Effector CD8-positive, alpha-beta T cell (primary cell): ENCODE measurements at places on chromosomes 6 and 20.

DNA sequence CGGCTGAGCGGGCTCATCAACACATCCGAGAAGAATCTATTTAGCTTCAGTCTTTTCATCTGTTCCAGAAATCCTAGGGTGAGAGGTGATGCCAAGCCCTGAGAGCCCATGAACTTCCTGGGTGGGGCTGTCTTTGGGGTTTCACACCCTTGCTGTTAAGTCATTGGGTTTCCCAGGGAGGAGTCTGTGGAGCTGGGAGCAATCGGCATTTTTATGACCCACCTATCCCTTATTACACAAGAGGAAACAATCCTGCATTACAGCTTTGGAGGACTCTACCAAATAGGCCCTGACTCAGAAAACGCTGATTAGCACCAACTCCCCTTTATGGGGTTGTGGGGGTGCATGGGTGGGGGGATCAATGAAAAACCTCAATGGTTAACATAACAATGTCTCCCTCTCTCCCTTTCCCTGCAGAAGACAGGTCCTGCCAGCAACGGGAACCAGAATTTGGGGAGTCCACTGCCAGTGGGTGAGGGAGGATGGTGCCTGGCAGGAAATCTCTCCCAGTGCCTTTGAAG is 46.3 kb downstream of the EZR start:
- DNase-seq: no peak

DNA sequence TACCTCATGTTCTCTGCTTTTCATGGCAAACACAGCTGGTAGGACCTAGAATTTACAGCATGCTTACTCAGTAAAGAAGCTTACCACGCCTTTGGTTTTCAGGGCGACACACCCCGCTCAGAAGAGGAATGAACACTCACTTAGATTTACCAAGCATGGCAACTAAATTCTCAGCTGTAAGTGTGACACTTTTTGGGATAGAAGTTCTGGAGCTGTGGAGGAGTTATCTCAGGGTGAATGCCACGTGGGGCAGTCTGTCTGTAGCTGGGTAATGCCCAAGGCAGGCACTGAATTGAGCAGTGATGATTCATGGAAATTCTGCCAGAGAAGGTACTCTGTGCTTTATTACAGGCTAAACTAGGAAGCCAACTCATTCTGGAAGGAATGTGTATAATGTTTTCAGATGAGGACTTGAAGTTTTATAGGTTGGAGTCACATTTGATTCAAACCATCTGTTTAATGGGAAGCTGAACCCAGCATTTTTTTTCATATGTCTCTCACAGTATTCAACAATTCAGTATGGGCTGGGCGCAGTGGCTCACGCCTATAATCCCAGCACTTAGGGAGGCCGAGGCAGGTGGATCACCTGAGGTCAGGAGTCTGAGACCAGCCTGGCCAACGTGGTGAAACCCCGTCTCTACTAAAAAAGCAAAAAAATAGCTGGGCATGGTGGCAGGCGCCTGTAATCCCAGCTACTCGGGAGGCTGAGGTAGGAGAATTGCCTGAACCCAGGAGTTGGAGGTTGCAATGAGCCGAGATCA is 3.5 kb upstream of the PRIM2 start:
- DNase-seq: no peak

GRCh38 chr6:8192067-8192466 is 89.7 kb upstream of the EEF1E1 start:
- DNase-seq: no peak

GRCh38 chr6:84078335-84078734 is 44.8 kb downstream of the MRAP2 start:
- no peak for DNase-seq

DNA sequence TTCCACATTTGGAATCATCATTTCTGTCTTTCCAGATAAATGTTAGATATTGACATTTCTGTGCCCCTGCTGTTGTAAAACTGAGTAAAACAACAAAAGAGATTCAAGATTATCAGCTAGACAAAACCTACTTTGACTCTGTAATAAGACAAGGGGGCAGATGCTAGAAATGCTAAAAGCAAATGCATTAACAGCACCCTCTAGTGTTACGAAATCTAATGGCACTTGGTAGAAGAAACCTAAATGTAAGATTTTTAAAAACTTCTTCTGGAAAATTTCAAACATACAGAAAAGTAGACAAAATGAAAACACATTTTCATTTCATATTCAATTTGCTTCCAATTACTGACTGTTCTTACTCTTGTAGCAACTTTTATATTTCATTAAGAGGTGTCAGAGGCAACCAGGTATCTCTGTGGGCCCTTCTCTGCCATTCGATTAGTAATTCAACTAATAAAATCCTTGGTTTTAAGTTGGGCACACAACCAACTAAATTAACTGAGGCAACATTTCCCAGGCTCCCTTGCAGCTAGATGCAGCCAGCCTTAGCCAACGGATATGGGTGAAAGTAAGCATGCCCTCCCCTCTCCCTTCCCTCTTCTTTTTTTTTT is 45.0 kb downstream of the SLC23A2 start:
- no peak for DNase-seq

GRCh38 chr6:4192173-4192572 is 56.8 kb upstream of the ECI2 start:
- no peak for DNase-seq

DNA sequence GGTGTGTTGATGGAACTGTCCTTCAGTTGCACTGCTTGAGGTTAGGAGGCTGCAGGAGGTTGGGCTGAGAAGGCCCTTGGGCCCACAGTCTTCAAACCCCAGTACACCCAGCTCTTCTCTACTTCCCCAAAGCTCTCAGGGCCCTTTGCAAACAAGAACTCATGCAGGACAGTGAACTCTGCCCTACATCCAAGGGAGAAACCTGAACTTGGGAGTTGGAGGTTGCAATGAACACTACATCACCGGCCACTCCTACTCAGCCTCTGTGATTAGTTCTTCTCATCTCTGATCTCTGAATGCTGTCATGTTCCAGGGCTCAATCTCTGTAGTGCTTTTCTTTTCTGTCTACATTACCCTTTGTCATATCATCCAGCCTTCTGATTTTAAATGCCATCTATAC is 148.5 kb upstream of the PDE7B start:
- no peak for DNase-seq

DNA sequence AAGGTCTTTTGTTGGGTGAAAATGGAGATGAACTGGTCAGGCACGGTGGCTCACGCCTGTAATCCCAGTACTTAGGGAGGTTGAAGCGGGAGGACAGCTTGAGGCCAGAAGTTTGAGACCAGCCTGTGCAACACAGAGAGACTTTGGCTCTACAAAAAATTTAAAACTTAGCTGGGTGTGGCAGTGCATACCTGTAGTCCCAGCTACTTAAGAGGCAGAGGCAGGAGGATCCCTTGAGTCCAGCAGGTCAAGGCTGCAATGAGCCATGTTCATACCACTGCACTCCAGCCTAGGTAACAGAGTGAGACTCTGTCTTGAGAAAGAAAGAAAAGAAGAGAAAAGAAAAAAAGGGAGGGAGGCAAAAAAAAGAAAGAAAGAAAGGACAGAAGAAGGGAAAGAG is 90.9 kb upstream of the NFATC2 start:
- no peak for DNase-seq

DNA sequence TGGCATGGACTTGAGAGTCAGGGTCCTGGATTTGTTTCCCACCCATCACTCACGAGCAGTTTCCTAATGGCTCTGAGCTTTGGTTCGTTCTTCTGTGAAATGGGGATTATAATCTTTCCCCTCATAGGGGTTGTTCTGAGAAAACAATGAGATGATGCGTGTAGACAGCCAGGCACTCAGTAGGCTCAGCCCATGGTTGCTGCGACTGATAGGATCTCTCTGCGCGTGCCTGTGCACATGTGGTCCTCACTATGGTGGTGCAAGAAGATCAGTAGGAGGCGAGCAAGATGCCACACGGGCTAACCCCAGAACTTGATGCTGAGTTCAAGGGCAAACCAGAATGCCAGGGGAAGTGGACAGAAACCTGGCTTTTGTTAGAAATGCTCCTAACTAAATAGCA is 153.5 kb upstream of the KCNG1 start:
- DNase-seq: no peak

GRCh38 chr20:46324379-46324778 is 16.1 kb upstream of the CDH22 start:
- DNase-seq: no peak

- no peak for DNase-seq
Observed at GRCh38 chr6:109019911-109020310, 74.7 kb downstream of the SESN1 start.

- DNase-seq: no peak
Observed at GRCh38 chr6:130293800-130294199, 71.0 kb upstream of the SAMD3 start.

DNA sequence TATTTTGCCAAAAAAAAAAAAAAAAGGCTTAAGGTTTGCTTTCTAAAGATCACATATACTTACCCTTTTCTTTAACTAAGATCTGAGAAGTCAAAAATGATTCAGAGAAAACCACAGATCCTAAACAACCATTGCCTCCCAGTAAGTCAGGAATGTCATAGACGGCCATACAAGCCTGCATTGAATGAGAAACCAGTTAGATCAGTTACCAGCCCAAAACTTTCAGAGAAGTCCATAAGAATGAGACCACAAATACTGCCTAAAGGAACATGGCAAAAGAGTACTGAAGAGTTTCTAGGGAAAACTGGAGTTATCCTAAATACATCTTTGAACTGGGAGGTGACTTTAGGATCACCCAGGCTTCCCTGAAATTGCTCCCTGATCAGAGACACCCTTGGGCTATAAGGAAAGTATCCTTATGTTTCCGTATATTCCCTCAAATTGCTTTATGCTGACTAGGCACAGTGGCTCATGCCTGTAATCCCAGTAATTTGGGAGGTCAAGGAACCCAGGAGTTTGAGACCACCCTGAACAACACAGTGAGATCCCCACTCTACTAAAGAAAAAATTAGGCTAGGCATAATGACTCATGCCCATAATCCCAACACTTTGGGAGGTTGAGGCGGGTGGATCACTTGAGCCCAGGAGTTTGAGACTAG is 79.4 kb upstream of the SLC4A11 start:
- no peak for DNase-seq

- DNase-seq: no peak
Observed at GRCh38 chr20:19929481-19930145, 87.5 kb upstream of the NAA20 start.

DNA sequence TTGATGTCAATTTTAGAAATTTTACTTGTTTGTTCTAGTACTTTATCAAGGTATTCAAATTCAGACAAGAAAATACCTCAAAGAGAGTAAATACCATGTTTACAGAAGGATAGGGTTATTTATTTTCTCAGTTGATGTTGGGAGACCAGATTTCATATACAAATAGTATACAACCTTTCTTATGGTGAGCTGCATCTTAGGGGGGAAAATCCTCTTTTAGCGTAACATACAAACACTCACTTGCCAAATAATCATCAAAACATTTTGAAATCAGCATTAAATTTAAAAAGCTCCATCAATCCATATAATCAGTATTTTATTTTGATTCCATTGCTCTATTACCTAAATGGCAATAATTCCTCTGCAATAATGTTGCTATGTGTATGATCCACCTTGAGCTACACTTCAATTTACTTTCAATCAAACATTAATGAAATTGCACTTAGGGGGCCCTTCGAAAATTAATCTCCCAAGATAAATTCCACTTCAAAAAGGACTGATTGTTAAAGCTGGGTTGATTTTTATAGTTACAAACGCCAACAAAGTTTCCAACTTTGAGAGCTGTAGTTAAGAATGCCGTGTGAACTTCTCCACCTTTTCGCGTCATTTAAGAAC is 2.2 kb downstream of the NKX2-4 start:
- DNase-seq: no peak

GRCh38 chr6:10838794-10839333 is 525 bp upstream of the MAK start:
- DNase-seq: no peak

- no peak for DNase-seq
Observed at GRCh38 chr6:3825331-3825831, 23.8 kb upstream of the FAM50B start.

DNA sequence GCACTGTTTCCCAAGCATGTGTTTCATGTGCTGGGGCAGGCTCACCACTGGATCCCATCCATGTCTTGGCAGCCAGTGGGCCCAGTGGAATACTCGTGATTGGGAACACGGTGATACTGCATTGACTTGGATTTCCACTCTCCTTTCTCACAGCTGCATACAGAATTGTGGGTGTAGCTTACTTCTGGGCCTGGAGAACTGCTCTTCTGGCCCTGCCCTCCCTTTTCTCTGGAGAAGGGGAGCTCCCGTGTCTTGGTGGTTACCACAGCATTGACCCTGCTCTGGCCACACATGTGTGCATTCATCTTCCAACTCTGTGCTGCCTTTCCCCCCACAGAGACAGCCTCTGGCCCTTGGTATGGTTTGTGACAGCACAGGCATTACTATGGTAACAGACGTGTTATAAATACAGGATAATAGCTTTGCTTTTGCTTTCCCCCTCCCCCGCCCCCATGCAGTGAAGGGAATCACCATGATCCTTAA is 21.6 kb downstream of the SOBP start:
- DNase-seq: no peak

- no peak for DNase-seq
Observed at GRCh38 chr6:24911796-24912382, 23.9 kb downstream of the RIPOR2 start.

- DNase-seq: no peak
Observed at GRCh38 chr6:105981888-105982358, 104.2 kb upstream of the PRDM1 start.

- DNase-seq: no peak
Observed at GRCh38 chr6:5150551-5151075, 65.5 kb downstream of the PPP1R3G start.

GRCh38 chr20:9215539-9215938 is 146.7 kb downstream of the PLCB4 start:
- no peak for DNase-seq

DNA sequence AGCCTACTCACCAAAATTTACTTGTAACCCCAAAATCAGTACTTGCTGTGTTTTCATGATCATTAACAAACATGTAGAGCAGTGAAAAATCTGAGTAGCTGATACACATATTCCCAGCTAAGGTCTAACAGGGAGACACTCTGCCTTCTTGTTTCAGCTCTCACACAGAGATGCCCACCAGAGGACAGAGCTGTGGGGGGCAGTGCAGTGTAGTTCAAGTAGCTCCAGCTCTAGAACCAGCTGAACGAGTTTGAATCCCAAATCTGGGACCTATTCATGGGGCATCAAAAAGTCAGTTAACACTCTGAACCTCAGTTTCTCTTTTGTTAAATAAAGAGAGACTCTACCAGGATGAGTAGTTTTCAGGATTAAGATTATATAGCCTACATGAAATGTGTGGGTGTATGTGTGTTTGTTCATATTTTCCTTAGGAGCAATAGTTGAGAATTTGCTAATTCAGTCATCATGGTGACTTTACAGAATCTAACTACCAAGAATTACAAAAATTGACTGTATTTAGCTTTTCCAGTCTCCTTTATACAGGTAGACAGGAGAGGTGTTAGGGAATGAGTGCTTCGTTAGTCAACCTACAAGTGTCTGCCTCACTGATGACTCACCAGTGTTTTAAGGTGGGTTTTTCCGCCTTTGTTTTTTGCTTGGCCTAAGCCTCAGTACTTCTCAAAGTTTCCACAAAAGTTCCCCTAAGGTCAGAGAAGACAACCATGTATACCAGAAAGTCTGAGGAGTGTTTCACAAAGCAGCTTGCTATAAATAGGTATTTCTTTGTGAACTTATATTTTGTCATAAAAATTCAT is 164.0 kb upstream of the RUNX2 start:
- no peak for DNase-seq

GRCh38 chr20:5855939-5856338 is 94.4 kb downstream of the TRMT6 start:
- DNase-seq: no peak

GRCh38 chr20:40511478-40511877 is 177.6 kb downstream of the MAFB start:
- no peak for DNase-seq

- no peak for DNase-seq
Observed at GRCh38 chr6:167756597-167756996, 70.1 kb upstream of the AFDN start.
